ENCODE measurements at places on chromosomes 5 and 9. TPM values are rescaled to one million over a fixed set of nuclear protein-coding genes. Genes with fewer than 3 reads are reported as not detected.

- no peak for DNase-seq
Observed at GRCh38 chr9:35697486-35697885, 7.8 kb upstream of the TPM2 start.

DNA sequence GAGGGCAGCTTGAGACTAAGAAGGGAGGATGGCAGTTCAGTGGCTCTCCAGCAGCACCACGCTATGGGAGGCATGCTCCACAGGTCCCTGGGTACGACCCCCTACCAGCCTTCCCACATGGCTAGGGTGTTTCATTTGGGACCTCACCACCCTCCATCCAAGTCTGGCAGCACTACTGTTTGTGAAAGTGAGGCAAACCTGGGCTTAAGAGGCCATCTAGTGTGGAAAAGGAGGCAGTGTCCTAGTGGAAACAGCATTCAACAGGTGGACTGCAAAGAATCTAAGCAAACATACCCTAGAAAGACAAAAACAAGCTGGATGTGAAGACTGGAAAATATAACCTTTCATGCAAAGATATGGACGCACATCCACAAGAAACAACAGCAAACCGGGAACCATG, 4.8 kb upstream of the C5orf47 start:
- no peak for DNase-seq

- DNase-seq, result no peak
Observed at GRCh38 chr9:134278286-134278685, 48.0 kb upstream of the RXRA start.

- DNase-seq, result no peak
Observed at GRCh38 chr9:9997585-9997984, 615.2 kb downstream of the PTPRD start.

DNA sequence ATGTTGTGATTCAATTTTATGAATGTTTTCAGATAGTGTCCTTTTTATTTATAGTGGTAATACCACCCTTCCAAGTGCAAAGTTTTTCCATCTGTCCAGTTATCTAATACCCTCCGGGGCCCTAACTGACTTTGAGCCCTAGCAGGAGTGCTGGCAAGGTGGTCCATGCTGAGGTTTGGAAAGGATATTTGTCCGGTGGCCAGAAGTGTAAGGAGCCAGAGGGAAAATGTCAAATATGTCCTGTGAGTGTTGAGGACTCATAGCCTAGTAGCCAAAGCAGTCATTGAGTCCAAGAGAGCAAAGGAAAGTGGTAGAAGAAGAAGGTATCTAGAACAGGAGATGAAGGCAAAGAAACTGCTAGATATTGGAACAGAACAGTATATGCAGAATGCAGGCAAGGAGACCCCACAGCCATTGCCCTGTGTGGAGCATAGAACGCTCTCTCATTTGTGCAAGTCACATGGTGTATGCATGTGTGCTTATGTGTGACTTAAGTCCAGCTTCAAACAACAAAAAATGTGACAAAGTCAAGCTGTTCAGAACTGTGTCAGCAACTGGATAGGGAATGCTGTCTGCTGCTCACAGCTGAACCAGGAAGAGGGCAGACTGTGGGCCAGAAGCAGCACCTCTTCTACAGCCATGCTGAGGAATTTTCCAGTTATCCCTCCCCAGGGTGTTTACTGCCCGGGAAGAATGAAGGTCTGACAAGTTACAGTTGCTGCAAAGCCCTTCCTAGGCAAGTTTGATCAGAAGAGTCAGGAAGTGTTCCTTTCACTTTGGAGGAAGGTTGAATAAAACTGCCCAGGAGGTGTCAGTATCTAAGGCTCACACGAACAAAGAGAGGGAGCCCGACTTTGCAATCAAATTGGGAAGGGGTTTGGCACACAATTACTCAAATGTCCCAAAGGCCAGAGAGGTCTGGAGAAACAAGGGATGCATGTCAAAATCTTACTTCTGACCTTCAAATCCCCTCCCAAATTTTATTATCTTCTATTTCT, 463.3 kb upstream of the DMAC1 start:
- no peak for DNase-seq

DNA sequence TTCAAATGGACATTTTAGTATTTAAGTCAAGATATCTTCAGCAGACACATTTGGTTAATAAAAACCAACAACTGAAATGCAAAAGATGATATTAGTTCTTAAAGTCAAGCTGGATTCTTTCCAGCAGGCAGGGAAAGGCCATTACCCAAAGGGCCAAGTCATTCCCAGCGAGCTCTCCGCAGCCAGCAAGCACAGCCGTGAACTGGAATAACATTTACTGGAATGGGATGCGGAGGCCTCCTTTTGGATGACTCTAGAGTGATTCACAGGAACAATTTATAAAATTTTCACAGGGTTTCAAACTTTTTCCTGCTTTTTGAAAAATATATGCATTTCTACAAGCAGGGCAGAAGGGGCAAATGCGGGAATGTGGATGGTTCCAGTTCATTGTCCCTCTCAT, 76.6 kb upstream of the DAB2 start:
- DNase-seq, result no peak

DNA sequence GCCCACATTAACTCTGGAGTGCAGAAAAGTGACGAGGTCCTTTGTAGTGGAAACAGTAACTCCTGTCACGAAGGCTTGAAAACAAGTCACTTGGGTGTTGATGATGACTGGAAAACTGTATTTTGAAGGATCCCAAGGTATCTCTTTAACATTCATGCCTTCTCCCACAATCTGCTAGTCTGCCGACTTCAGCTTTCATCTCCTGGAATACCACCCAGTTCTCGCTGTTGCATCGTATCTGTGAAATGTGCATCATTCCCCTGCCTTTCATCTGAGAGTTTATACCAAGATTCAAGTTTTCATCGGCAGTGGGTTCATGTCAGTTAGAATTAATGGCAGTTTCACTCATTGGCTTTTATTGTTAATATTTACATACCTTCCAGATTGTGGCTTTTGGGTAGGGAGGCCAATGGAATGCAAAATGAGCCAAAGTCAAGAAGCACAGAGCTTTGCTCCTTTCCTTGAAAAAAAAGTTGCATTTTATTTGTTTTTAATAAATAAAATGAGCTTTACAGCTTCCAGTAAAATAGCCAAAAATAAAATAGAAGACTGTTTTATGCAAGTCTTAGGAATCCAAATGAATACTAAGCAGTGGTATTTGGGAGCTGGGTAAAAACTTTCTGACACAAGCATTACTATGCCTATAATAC, 575.2 kb upstream of the WWC1 start:
- no peak for DNase-seq

DNA sequence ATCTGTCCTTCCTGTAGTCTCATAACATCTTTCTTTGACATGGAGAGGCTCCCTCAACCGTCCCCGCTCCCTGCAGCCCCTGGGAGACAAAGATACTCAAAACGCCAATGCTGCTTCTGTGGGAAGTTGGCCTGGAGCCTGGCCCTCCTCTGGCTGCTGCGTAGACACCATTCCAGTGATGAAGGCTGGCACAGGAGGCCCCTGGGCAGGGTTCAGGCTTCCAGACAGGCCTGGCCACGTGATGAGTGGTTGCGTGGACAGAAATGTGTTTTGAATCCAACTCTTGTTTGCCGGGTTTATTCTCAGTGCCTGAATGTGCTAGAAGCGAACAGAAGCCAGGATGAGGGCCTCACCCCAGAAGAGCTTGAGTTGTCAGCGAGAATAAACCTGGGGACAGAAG, 43.2 kb upstream of the NKX2-5 start:
- no peak for DNase-seq

DNA sequence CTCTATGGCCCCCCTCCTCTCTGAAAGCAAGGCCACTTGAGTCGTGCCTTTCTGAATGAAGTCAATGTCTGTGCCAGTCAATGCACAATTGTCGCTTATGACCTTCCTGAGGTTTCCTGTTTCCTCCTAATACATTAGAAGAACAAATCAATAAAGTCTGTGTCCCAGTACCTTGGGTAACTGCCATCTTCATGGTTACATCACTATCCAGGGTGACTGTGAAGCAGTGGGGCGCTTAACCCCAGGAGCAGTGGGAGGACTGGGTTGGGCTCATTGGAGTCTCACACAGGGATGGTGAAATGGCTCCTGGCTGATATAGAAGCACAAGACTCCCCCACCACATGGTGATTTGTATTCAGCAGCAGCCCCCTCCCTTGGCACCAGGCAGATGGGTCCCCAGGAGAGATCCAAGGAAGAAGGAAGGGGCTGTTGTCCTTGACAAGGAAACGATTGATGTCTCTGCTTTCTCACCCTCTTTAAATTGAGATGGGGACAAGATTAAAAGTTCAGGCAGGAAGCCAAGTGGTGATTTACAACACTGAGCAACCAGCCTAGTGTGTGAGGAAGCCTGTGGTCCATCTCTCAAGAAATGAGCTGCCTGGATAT, 261.9 kb upstream of the ZNF462 start:
- DNase-seq, result no peak

DNA sequence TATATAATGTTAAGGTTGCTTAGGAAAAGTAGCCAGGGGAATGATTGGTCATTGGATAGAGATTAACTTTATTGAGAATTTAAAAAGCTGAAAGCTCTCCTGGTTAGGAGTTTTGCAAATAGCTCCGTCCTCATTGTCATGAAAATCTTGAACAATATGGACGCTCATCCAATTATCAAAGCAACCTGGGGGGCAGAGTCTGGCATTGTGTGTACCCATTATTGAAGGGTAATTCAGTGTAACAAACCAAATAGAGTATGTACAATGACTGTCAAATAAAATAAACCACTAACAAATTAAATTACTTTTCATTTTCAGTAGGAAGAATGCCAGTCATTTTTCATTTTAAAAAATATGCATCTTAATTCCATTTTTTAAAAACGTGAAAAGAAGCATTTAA, 144.0 kb upstream of the GPR151 start:
- DNase-seq, result no peak

- no peak for DNase-seq
Observed at GRCh38 chr5:97181856-97182545, 1.0 kb downstream of the RIOK2 start.

- DNase-seq, result no peak
Observed at GRCh38 chr9:7970681-7971330, 171.2 kb upstream of the DMAC1 start.

DNA sequence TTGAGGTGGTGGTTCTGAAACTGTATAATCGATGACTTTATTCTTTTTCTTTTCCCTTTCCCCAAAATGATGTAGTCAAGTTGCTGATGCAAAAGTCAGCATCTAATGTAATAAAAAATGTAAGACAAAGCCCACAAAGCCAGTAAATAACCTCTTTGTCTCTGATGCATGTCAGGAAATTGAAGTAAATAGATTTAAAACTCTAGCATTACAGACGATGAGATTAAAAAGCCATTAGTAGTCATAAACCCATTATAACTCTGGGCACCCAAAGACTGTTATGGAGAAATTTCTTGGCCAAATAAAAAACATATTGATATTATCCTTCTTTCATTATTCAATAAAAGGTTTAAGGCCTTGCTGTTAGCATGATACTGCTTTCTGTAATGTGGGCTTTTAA, 548.7 kb downstream of the TUSC1 start:
- no peak for DNase-seq

GRCh38 chr5:8848366-8848765, 697.5 kb downstream of the SEMA5A start:
- DNase-seq, result no peak

- peak; percentile 53 for DNase-seq
Observed at GRCh38 chr9:96327694-96328352, 25.8 kb upstream of the HSD17B3 start.

- peak; percentile 52 for DNase-seq
Observed at GRCh38 chr9:126965541-126966428, 51.2 kb downstream of the RALGPS1 start.

- no peak for DNase-seq
Observed at GRCh38 chr5:124941051-124942049, 194.9 kb upstream of the ZNF608 start.

- DNase-seq, result no peak
Observed at GRCh38 chr9:673264-673965, 168.1 kb upstream of the DMRT1 start.

GRCh38 chr5:156934450-156935211, 28.4 kb downstream of the TIMD4 start:
- peak; percentile 58 for DNase-seq

- no peak for DNase-seq
Observed at GRCh38 chr9:114836769-114837168, 30.9 kb upstream of the TNFSF15 start.

DNA sequence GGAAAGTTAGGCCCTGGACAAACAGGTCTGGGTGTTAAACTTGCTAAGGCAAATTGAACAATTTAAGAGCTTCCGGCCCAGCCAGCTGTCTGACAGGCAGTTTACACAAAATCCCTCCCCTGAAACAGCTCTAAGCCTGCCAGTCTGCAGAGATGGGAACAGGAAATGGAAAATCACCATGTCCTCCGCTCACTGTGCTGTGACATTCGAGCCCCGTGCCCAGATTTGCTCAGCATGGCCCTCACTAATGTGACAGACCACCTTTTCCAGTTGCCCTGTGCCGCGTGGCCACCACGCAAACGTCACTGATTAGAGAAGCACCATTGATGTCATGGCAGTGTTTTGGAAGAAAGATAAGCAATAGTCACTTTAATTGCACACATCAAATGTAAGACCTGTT, 41.0 kb downstream of the CCNJL start:
- DNase-seq, result no peak

DNA sequence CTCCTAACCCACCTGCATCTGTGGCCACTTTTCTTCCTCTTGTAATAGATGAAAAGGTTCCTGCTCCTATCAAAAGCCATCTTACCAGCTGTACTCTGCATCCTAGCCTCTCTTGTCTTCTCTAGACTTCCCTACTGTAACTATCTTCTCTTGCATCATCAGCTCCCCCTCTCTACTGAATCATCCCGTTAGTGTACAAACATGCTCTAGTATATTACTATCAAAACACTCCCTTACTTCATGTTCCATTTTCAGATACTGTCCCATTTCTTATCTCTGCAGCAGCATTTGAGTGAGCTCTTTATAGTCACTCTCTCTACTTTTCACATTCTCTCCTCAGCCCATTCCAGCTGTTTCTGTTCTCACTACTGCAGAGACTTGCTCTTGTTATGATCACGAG, 2.8 kb downstream of the SRA1 start:
- DNase-seq, result no peak

Gene SLC1A3
- not detected for total RNA-seq

Gene DBH
- total RNA-seq, result 0.12 TPM

Gene CSF2
- total RNA-seq, result not detected

Gene CDX1
- not detected for total RNA-seq

Gene ECPAS
- 59.1 TPM for total RNA-seq

Gene TAF1L
- total RNA-seq, result not detected

Gene AJM1
- 4.3 TPM for total RNA-seq

Gene DND1
- total RNA-seq, result 2.1 TPM

Gene EIF4E1B
- not detected for total RNA-seq

Gene ZNG1A
- 28.5 TPM for total RNA-seq

Gene SPINK6
- total RNA-seq, result not detected

All from CD4-positive, CD25-positive, alpha-beta regulatory T cell (primary cell).